ENCODE measurements at places on chromosomes 7 and 10.

GRCh38 chr7:155964543-155964942, 152.3 kb upstream of the SHH start:
- no peak for DNase-seq

- DNase-seq, result no peak
Observed at GRCh38 chr7:148898845-148899484, 14.9 kb upstream of the EZH2 start.

DNA sequence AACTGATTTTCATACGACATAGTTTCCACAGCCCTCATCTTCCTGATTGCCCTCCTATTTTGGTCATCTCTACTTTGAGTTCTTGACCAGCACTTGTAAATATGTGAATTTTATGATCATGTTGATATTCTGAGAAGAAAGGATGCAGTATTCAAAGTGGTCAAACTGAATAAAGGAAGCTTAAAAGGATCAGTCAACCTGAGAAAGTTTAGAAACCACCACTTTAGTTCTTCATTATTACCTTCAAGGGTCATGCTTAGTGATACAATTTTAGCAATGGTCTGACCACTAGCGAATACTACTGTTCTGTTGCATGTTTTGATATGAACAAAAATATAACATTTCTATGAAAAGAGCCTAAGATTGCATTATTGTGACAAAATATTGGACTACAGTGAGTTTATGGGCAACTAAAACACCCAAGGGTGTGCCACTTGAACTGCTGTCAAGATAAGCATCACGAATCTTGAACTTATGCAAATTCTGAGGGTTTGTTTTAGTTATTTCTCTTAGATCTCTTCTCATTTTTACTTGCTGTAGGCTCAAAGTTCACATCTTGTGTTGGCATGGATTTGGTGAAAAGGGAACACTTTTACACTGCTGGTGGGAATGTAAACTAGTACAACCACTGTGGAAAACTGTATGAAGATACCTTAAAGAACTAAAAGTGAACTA, 247.7 kb downstream of the IPMK start:
- no peak for DNase-seq

GRCh38 chr10:132516771-132517725, 20.5 kb upstream of the INPP5A start:
- peak; percentile 85 for DNase-seq

DNA sequence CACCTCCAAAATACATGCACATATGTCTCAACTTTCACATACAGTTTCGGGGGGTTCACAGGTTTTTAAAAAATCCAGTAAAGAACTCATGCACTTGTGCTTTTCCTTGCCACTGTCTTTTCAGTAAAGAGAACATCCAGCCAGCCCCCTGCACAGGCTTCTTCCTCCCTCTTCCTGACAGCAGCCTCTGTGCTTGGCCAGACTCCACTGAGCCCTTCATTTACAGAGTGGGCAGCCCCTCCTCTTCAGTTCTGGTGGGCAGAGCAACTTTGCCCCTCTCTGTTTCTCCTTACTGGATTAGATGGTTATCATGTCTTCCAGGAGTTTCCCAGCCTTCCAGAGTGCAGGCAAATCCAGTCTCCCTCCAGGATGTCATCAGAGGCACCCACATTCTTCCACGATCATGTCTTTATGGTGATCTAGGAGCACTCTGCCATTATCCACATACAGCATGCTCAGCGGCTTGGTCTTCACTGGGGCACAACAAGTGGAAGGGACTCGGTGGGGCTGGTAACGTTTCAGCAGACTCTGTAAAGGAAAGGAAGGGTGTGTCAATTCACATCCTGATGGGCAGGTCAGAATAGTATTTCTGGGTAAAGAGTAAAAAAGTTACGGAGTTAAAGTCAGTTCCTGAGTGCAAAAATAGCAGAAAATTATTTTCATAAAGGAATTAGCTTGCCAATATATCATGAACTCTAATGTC, 8.8 kb downstream of the NODAL start:
- DNase-seq, result no peak

GRCh38 chr7:7989133-7989532, 20.5 kb downstream of the GLCCI1 start:
- DNase-seq, result no peak

Data from breast epithelium (tissue), 4 donors.